NCI-H187 treated with DMSO at 0.1 percent for 48 hours (cell line): ENCODE measurements at places on chromosomes 6 and 20.
A peak's percentile ranks its signal among the peaks of the same experiment; 100 is the strongest.

DNA sequence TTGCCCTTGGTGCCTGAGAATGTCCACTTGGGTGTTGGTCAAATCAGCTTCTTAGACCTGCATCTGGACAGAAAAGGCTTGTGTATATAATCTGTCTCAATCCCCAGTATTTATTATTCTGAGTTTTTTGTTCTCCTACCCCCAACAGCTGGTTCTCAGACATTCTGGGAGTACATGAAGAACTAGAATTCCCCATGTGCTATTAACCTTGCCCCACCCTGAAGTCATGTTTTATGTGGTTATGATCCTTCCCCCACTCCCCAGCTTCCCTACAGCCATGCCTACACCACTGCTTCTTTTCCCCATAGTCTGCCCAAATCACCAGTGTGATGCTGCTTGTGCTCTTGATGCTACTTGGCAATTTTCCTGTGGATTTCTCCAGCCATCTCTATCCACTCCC is 157.0 kb downstream of the ADAT2 start:
- no peak for DNase-seq

GRCh38 chr20:4136078-4136966 is 121.0 kb upstream of the RNF24 start:
- DNase-seq = no peak

DNA sequence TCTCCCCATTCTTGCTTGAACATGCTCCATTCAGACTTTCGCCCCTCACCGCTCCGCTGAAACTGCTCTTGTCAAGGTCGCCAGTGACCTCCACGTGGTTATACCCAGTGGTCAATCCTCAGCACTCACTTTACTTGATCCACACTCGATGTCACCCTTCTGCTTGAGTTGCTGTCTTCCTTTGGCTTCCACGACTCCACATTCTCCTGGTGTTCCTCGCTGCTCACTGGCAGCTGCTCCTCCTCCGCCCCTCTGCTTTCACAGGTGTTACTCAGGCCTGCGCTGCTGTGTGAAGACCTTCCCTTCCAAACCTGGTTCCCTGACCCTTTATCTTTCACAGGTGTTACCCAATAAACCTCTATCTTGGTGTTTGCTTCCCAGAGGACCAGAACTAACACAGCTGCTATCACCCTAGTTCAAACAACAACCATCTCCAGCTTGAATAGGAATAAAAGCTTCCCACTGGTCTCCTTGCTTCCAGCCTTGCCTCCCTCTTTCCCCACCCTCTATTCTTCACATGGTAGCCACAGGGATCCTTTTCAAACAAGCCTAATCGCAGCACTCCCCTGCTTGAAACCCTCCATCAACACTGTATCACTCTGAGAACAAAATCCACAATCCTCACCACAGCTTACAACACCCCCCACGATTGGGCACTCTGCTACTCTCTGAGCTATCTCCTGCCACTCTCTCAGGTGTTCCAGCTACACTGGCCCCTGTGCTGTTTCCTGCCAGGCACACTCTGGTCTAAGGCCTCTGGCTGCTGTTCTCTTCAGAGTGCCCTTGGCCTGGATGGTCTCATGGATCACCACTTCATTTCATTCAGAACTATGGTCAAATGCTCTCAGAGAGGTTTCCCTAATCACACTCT is 10.7 kb downstream of the PPIL1 start:
- peak; percentile 20 for DNase-seq

DNA sequence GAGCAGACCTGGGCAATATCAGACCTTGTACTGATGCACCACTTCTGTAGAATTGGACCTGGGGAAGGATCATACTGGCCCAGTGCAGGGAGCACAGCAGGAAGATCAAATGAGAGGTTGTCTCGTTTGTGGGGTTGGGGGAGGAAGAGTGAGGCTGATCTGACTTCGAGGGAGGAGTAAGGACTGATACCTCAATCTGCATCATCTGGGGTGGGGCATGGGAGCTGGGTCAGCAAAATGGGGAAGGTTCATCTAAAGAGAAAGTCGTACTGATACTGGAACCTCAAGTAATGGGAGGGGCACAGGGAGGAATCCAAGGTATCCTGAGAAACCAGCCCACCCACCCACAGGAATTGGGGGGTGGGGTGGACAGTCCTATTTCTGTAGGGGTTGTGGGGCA is 3.7 kb downstream of the RNF39 start:
- DNase-seq = no peak

- DNase-seq = no peak
These were observed 152.3 kb upstream of the CDH4 start for GRCh38 chr20:61099806-61100205.

DNA sequence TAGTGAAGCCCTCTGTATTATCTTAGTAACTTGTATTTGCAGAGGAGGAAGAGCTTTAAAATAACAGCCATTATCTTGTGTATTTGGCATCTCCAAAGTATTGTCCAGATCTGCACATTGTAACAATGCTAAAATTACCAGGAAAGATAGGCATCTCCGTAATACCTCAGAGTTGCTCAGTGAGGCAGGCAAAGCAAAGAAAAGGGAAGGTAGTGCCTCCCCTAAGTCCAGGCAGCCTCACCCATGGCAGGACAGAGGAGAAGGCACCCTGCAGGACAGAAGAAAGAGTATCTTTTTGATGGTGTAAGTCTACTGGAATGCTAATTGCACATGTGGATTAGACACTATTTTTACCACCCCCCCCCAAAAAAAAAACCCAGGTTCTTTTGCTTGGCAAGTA is 13.6 kb upstream of the SSTR4 start:
- DNase-seq = no peak

GRCh38 chr20:53880108-53880641 is 190.2 kb downstream of the BCAS1 start:
- no peak for DNase-seq

- no peak for DNase-seq
These were observed 18.8 kb downstream of the ARHGAP40 start for GRCh38 chr20:38620441-38620840.

GRCh38 chr6:118696271-118696670 is 44.9 kb upstream of the CEP85L start:
- DNase-seq = no peak

- no peak for DNase-seq
These were observed 97.0 kb downstream of the SLC23A2 start for GRCh38 chr20:4904127-4904860.

- no peak for DNase-seq
These were observed 8.7 kb downstream of the ARMC12 start for GRCh38 chr6:35745509-35745908.

DNA sequence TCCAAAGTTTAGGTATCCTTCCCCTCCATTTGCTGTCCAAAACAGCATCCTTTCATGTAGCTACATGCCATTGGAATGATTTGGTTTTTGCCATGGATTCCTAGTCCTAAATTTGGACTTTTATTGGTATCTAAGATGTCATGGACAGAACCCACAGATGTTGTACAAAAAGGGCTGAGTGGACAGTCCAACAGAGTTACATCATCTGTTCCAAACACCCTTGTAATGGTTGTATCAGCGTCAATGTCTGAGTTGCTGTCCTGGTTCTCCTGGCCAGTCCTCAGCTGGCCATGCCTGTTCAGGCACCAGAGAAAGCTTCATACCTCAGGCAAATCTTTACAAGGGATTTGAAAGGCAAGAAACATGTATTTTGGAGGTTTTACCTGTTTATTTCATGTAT is 191.3 kb downstream of the ESR1 start:
- no peak for DNase-seq

GRCh38 chr6:129455126-129455769 is 254.7 kb downstream of the ARHGAP18 start:
- no peak for DNase-seq

GRCh38 chr6:111494951-111495635 is 12.1 kb upstream of the REV3L start:
- DNase-seq = no peak

GRCh38 chr20:47713878-47714450 is 71.3 kb downstream of the SULF2 start:
- no peak for DNase-seq

DNA sequence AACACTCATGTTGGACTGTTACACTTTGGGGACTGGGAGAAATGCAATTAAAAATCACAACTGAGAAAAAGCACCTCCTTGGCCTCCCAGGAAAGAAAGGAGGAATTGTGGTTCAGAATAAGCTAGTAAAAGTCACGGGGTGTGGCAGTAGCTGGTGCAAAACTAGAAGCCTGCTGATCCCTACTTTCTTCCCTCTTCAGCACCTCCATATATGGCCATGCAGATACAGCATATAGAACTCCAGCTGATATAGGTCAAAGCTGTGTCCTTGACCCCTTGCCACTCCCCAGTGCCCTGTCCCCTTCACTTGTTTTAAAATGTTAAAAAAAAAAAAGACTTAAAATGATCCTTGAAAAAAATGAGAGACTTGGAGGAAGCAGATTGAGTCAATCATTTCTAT is 5.5 kb upstream of the FLRT3 start:
- no peak for DNase-seq

DNA sequence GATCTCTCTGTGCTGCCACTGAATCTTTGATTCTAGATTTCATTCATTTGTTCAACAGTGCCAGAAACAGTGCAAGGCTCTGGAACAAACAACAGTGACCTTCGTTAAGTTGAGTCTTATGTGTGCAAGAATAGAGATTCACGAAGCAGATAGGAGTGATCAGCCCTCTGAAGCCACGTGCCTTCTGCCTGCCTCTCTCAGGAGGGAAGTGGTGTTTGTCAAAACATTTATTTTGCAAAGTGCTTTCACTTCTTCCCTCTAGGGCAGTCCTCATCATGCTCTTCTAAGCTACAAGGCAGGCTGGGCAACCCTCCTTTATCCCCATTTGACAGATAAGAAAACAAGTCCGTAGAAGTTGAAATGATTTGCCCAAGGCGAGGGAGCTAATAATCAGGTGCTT is 204.3 kb downstream of the TFAP2C start:
- no peak for DNase-seq

DNA sequence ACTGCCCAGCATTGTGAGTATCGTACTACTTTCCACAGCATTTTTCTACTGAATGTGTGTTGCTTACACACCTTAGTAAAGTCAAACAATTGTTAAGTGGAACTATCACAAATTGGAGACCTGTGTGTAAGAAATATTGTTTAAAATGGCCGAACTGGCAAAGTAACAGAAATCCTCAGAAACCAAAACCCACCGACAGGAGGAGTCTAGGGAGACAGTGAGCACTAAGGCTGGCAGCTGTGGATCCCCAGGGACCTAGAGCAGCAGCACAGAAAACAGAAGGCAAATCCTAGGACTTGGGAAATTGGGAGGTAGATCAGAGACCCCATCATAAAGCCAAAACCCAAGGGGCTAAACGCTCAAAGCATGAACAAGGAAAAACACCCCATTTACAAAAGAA is 69.9 kb downstream of the SESN1 start:
- DNase-seq = no peak

DNA sequence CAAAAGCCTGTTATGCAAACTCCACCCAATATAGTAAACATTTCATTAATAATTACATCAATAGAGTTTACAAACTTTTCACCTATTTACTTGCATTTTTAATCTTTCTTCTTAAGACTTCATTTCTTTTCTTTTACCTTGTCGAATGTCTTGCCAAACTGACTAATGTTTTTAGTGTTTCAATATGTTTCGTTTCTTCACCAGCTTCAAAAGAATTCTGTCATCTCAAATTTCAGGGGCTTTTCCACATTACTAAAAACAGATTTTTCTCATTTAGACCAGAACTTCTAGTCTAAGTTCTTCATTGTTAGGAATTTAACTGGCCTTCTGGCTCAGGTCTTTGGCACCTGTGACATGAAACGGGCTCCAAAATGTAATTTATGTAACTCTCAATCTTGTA is 196.5 kb downstream of the ARHGAP18 start:
- DNase-seq = no peak

GRCh38 chr6:69819138-69819537 is 22.3 kb upstream of the LMBRD1 start:
- DNase-seq = no peak

- no peak for DNase-seq
These were observed 101.7 kb downstream of the F13A1 start for GRCh38 chr6:6218759-6219085.

- no peak for DNase-seq
These were observed 491 bp upstream of the ITCH start for GRCh38 chr20:34362502-34363061.

- DNase-seq = no peak
These were observed 101.1 kb upstream of the RREB1 start for GRCh38 chr6:7006515-7007191.

DNA sequence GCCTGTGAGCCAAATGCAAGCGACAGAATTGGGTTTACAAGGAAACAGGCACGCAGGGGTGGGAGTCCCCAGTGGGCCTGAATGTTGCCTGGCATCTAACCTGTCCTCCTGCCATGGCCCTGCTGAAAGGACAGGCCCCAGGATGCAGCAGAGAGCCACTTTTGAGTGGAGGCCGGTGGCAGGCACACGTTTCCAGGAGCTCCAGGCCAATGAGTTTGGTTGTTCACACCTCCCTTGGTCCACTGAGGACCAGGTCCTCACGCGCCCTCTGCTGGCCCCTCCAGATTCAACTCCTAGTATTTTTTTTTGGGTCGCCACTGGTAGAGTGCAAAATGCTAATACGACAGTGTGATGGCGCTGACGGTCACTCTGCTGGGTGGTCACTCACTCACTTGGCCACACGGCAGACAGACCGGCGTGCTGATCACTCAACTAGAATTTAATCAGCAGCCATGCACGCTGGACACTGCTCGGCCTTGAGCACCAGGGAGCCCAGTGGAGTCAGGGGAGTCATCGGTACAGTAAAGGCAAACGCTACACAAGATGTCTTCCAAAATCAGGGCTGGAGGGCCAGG is 81.7 kb upstream of the NFATC2 start:
- no peak for DNase-seq

- no peak for DNase-seq
These were observed 161.4 kb downstream of the LY86 start for GRCh38 chr6:6749702-6750491.

- DNase-seq = no peak
These were observed 53.6 kb downstream of the CDC40 start for GRCh38 chr6:110233770-110234374.

GRCh38 chr6:35294308-35294945 is 3.2 kb upstream of the DEF6 start:
- peak; percentile 5 for DNase-seq

GRCh38 chr6:90204327-90205056 is 92.2 kb downstream of the BACH2 start:
- DNase-seq = no peak

- no peak for DNase-seq
These were observed 340.6 kb upstream of the SASH1 start for GRCh38 chr6:148001844-148002642.

DNA sequence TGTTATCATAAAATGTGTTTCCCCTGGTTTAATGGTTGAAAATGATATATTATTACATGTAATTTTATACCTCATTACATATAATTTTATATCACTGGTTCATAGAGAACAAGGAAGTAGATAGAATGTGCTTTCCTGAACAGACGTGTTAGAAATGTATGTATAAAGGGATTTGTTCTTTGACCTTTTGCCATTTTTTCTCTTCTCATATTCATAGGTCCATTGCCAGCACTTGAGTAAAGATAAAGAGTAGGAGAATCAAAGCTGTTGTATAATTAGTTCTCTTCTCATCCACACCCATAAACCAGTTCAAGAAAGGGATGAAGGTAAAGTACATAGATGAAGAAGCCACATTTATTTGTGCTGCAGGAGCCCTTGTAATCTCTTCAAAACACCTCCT is 46.7 kb downstream of the RNF217 start:
- DNase-seq = no peak

GRCh38 chr6:42350911-42351310 is 100.8 kb downstream of the TRERF1 start:
- no peak for DNase-seq
